ENCODE measurements at places on chromosomes 1 and 21.

- DNase-seq, result no peak
Measured at GRCh38 chr1:205301842-205302588, 19.5 kb downstream of the NUAK2 start.

GRCh38 chr1:235326719-235327558 lies 1.0 kb downstream of the ARID4B start:
- peak; percentile 9 for DNase-seq

GRCh38 chr1:87004857-87005256 lies 90.4 kb downstream of the HS2ST1 start:
- no peak for DNase-seq

DNA sequence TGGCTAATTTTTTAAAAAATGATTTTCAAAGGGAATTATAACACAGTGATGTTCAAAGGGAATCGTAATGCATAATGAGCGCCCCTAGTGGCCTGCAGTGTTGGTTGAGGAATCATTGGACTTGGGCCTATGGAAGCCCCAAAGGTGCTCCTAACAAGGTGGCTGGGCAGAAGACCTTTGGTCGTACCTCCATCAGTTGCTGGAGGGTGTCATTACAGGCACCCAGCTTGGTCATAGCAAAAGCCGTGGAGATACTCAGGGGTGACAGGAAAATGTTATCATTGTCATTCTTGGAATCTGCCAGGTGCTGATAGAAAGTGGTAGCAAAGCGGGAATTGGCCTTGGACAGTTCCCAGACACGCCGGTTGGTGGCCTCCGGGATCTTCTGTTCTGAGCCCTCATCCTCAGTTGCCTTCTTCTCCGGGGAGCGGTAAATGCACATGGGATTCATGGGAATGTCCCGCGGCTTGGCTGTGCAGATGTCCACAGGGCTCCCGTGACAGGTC lies 2.7 kb downstream of the SERPINC1 start:
- DNase-seq, result no peak

GRCh38 chr1:75292013-75292412 lies 157.8 kb downstream of the LHX8 start:
- no peak for DNase-seq

DNA sequence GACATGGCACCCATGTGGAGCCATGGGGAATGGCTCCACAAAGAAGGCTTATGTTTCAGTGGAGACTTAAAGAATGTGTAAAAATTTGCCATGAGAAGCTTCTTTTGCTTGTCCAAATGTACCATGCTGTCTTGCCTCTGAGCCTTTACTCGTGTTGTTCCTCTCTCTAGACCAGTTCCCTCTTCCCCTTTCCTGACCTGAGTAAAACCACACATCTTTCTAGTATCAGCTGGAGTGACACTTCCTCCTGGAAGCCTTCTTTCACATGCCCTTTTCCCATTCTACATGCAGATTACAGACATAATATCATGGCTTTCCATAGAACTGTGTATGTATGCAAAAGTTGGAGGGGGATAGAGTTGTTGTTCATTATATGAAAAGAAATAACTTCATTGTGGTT lies 13.6 kb upstream of the GPX7 start:
- DNase-seq, result no peak

DNA sequence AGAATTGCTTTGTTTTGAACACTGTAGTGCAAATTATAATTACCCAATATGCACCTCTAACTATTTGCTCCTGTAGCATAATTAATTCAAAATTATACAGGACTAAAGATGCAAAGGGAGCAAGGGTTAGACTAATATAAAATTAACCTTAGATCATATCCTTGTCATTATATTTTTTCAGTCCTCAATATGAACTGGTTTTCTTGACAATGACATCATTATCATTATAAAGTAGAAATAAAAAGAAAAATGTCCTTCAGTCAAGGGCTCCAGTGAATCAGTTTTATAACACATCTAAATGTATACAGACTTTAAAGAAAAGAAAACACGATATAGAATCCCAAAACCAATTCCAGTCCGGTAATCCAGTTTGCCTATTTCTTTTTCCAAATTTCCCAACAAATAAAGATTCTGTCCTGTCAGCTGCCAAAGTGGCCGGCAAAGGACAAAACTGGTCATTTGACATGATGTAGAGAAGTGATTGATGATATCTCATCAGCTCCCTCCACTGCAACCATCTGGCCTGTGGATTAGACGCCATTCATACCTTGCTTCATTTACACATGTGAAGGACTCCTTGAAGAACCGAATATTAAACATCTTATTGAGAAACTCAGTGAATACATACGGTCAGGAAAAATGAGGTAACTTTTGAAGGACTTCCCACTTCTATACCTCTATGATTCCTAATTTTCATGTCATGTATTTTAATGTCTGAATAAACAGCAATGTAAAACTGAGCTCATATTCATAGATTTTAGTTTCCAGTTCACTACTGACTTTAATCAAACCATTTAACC lies 15.5 kb downstream of the DPYD start:
- no peak for DNase-seq

Data from stimulated activated CD8-positive, alpha-beta memory T cell treated with anti-CD3 and anti-CD28 coated beads, Interleukin-15, amount 100 ng/mL, for 24 hours (primary cell).